ENCODE measurements at places on chromosomes 6 and 20.

DNA sequence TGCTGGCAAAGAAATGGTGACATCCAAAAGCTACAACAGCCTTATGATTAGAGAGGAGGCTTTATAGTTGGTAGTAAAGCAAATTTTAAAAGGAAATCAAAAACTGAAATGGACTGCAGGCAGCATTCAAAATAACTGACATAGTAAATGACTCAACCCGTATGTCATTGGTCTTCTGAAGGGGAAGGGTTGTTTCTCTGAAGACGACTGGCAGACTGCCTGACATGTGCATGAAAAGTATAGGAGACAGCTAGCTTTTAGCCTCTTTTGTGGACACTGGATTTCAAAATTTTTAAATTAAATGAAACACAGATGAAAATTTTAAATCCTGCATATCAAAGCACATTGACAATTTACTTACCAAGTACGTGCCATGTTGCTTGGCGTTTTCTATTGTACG, 90.7 kb downstream of the TRMT6 start:
- no peak for DNase-seq

DNA sequence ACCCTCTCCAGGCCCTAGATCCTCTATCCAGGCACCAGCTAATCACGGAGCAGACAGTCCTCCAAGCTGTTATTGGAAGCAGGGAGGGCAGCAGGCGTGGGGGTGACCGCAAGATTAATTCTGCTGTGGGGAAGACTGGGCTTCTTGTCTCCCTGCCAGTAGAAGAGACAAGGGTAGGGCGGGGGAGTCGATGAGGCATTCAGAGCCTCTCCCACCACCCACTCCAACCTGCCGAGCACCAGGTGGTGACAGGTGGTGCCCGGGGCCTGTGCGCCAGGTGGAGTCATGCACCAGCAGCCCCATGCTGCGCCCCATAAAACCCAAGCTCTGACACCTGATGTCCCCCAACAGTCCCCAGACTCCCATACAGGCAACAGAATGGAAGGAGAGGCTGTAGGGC, 89.6 kb downstream of the CDH22 start:
- DNase-seq, result no peak

- no peak for DNase-seq
Observed at GRCh38 chr6:139174961-139175360, 40.1 kb downstream of the HECA start.

DNA sequence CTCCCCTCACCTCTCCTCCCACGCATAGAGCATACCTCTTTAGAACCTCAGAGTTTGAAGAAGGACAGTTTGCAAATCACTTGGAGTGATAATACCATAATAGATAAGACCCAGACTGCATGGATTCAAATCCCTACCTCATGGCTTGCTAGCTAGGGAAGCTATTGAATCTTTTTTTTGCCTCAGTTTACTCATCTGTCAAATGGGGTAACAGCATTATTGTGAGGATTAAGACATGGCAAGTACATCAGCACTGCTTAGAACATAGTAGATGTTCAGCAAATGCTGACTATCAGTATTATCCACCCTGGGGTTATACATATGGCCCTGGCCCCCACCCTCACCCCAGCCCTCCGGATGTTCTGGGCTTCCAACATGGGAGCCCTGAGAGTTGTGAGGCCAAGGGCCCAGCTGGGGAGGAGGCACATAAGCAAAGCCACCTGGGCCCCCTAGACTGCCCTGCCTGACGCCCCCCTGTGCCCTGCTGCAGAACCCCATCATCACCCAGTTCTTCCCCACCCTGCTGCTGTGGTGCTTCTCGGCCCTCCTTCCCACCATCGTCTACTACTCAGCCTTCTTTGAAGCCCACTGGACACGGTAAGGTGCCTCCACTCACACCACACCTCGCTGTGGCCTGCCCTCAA, 9.1 kb upstream of the CAPN11 start:
- no peak for DNase-seq

- no peak for DNase-seq
Observed at GRCh38 chr6:100449239-100449691, 15.5 kb downstream of the SIM1 start.

GRCh38 chr6:130518588-130518987, 152.8 kb downstream of the TMEM200A start:
- no peak for DNase-seq

DNA sequence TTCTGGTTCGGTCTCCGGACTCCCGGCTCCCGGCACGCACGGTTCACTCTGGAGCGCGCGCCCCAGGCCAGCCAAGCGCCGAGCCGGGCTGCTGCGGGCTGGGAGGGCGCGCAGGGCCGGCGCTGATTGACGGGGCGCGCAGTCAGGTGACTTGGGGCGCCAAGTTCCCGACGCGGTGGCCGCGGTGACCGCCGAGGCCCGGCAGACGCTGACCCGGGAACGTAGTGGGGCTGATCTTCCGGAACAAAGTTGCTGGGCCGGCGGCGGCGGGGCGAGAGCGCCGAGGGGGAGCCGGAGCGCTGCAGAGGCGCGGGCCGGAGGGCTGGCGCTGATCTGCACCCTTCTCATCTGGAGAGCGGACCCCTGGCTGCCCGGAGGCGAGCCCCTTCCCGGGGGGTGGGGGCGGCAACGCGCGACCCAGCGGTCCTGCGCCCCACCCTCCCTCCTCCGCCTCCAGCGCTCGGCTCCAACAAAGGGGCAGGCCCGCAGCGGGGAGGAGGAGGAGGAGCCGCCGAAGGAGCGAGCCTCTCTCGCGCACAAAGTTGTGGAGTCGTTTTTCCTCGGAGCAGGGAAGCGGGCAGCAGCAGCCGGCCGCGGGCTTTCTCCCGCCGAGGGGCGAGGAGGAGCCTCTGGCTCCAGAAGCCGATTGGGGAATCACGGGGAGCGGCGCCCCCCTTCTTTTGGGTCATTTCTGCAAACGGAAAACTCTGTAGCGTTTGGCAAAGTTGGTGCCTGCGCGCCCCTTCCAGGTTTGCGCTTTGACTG, at the start of gene UTRN:
Gene UTRN, plus strand, starts transcription at position 553 of the 765 bp plus-strand sequence. CDS start 6,494 bp downstream, outside the sequence.
- DNase-seq, result peak; percentile 86

DNA sequence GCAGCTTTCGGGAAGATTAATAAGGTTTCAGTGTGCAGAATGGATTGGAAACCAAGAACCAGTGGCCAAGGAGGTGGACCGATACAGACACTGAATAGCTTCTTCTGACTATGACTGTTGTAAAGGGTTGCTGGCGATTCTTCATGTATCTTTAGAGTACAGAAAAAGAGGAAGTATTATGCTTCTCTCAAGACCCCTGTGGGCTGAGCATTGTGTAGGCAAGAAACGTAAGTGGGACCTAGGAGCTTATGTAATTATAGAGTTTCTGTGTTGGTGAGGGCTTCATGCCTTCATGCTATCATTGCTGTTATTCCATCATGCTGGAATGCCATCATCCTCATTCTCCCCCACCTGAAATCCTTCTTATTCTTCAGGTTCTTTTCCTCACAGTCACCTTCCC, 105.4 kb upstream of the AKIRIN2 start:
- DNase-seq, result no peak

GRCh38 chr20:3080939-3081388, 3.6 kb downstream of the AVP start:
- peak; percentile 14 for DNase-seq

DNA sequence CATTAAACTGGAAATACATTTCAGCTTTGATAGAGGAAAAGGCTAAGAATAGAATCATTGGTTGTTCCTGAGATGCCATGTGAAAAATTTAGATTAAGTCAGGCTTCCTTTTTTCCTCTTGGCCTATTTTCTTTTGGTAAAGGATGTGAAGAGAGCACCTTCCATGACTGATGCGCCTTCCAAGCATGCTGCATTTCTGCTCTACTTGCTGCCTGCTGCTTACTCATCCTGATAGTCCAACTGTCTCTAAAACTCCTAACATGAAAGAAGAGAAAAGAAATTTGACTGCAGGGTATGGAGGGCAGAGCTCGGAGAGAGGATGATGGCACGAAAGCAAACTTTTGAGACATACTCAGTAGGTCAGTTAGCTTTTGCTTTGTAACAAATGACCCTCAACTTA, 28.8 kb downstream of the SNAP25 start:
- no peak for DNase-seq

- DNase-seq, result no peak
Observed at GRCh38 chr6:80356000-80356399, 249.5 kb downstream of the BCKDHB start.

DNA sequence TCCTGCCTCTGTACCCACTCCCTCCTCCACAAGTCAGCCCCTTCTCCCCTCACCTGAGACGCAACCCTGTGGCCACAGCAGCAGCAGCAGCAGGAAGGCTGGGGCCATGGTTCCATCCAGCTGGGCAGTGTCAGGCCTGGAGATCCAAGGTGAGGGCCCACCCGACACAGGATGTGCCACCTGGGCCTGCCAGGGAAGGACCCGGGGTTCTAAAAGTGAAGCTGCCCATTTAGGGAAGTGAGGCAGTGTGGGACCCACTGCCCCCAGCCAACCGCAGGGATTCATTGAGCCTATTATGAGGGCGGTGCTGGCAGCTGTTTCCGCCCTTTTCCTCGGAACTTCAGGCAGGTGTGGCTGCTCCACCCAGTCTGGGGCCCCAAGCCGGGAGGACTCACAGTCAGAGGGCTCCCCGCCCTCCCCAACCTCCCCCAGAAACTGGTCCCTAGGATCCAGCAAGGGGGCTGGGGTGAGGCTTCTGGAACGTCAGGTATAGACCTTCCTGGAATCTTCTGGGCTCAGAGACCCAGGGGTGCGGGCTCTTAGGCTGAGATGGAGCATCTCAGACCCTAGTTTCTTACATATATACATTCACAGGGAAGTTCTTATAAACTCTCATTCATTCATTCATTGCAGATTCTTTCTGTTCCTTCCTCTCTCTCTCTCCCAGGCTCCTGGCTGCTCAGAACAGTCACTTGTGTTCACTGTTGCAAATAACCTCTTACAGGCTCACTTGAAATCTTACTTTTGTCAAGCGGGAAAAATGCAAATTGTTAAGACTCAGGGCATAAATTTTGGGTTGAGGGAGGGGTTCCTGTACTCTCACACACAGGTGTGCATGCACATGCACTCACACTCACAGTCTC, at the start of gene TREML2:
Gene TREML2, minus strand, starts transcription at position 249 of the 863 bp plus-strand sequence. Its CDS starts 141 bp downstream, at position 108.
- peak; percentile 64 for DNase-seq

- no peak for DNase-seq
Observed at GRCh38 chr20:15241681-15242080, 904.3 kb upstream of the FLRT3 start.

DNA sequence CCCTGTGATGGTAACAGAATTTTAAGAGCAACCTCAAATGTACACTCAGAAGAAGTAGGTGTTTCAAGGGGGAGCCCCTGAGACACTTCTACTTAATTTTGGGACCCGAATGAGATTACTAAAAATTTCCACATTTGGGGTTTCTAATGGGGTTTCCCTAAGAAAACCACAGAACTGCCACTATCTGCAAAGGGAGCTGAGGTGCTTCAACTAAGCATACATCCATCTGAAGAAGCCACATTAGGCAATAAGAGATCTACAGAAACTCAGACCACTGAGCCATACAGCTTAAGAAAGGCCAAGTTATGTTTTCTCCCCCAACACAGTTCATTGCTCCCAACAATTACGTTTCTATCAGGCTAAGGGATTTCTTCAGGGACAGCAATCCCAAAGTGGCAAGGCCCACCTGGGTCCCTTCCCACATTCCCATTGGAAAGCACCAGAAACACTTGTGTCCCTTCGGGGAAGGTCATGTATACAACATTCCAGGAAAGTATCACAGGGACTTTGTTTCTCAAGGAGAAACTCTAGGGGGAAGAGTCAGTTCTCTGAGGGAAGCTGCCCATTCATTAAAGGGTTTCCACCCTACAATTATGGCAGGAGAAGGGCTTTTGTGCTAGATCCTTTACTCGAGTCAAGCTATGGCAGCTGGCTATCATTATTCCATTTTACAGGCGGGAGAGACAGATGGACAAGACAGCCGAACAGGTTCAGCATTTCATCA, 5.0 kb downstream of the BCL2L1 start:
- no peak for DNase-seq

- no peak for DNase-seq
Observed at GRCh38 chr20:888057-888456, 28.1 kb downstream of the ANGPT4 start.

DNA sequence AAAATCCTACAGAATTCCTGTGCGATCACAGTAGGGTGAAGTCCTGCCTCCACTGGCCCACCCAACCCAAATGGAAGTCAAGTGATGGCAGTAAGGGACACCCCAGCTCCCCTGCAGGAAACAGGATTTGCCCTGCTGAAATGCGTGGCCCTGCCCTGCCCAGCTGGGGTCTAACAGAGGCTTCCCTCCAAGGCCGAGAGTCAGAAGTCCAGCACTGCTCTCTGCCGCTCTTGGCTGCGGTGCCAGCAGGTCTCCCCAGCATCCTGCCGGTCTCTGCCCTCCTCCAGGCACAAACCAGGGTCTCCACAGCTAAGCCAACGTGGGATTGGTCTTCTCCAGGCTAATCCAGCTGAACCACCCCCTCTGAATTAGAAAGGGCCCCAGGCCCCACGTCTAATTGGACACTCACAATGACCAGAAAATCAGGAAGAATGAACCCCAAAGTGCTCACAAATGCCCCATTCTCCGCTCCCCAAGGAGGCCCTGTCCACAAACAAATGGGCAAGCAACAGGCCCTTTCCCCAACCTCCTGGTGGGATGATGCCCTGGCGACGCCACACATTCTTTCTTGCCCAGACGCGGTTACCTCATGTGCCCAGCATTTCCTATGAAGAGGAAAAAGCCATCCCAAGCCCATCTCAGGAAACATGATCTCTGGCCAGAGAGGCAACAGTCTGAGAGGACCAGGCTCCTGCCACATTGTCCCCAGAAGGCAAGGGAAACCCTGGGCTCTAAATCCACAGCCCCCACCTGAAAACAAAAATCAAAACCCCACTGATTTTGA, 117.2 kb downstream of the BANF2 start:
- DNase-seq, result no peak

DNA sequence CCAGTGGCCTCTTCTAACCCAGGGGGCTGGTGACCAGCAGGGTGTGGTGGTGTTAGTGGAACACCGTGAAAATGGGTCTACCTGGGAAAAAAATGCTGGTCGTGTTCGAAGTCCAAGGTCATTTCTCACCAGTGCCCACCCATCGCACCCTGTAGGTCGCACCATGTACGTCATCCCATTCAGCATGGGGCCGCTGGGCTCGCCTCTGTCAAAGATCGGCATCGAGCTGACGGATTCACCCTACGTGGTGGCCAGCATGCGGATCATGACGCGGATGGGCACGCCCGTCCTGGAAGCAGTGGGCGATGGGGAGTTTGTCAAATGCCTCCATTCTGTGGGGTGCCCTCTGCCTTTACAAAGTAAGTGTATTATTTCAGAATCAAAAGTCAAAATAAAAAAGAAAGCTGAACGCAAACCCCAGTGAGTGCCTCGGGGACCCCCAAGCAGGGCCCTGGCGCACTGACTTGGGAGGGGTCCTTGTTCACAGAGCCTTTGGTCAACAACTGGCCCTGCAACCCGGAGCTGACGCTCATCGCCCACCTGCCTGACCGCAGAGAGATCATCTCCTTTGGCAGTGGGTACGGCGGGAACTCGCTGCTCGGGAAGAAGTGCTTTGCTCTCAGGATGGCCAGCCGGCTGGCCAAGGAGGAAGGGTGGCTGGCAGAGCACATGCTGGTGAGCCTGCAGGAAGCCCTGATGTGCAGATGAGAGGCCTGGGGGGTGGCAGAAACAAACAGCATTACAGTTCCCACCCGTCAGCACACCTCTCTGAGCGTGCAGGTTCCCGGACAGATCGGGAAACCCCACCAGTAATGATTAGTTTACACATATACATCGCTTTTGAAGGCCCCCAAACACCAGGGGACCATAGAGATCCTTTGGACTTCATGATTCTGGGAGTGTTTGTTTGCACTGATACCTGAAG, 1.9 kb downstream of the PCK1 start:
- DNase-seq, result peak; percentile 63
